ENCODE measurements at places on chromosomes 7 and 10. TPM values are rescaled to one million over a fixed set of nuclear protein-coding genes. Genes with fewer than 3 reads are reported as not detected.

The BMPER gene
- total RNA-seq, result 0.32 TPM

The AKR1C8 gene
- total RNA-seq, result not detected

The KAT6B gene
- 5.2 TPM for total RNA-seq

The CREM gene
- 72.3 TPM for total RNA-seq

The FAM237B gene
- not detected for total RNA-seq

The TRIL gene
- 0.30 TPM for total RNA-seq

The SPDYE2 gene
- not detected for total RNA-seq

The MSS51 gene
- total RNA-seq, result 0.65 TPM

The ZNF488 gene
- total RNA-seq, result not detected

Measured in epithelial cell of umbilical artery (primary cell).